Left renal cortex interstitium (tissue), 4 donors: ENCODE measurements at places on chromosomes 3 and 15.

DNA sequence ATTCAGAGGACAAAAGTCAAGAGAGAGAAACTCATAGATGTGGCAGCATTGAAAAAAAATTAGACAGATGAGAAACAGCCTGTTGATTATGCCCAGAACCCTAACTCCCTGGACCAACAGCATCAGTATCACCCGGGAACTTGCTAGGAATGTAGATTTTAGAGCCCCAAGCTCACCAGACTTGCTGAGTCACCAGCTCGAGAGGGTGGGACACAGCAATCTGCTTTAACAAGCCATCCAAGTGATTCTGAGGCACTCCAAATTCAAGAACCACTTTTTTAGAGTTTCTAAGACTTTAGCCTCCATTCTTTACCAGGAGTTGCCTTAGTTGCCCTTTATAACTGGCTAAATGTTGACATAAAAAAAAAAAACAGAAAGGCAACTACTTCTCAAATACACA, 70.9 kb downstream of the CGGBP1 start:
- DNase-seq: no peak

GRCh38 chr3:94643400-94643799, 580.5 kb downstream of the NSUN3 start:
- DNase-seq: no peak

DNA sequence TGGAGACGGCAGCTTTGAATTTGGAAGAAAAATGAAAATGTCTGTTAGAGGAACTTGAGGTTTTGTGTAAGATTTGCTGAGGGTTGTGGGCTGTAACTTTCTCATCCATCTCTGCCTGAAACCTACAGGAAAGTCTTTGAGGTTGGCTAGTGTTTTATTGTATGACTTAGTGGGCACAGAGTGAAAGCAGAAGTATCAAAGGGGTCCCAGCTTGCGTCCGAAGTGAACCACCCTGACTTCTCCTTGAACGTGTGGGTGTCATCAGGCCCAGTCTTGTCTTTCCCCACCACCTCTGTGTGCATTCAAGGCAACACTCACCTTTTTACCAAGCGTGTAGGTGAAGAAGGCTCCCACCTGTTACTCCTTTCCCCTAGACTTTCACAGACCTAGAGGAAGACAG, 682.1 kb upstream of the CFAP20DC start:
- no peak for DNase-seq

DNA sequence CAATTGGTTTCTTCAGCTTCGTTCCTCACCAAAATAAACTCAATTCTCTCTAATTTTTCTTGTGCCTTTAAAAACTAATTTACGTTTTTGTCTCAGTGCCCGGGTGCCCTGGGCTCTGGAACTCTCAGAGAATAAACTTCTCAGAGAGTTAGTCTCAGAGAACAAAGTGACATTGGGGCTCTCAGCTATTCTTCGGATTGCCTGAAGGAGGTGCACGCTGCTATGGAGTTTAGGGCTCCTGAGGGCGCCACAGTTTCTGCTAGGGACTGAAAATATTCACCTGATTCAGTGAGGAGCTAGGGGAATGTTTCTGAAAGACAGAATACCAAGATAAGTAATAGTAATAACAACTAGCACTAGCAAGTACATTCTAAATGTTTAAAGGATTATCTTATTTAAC, 22.7 kb downstream of the ZIC4 start:
- DNase-seq: no peak

DNA sequence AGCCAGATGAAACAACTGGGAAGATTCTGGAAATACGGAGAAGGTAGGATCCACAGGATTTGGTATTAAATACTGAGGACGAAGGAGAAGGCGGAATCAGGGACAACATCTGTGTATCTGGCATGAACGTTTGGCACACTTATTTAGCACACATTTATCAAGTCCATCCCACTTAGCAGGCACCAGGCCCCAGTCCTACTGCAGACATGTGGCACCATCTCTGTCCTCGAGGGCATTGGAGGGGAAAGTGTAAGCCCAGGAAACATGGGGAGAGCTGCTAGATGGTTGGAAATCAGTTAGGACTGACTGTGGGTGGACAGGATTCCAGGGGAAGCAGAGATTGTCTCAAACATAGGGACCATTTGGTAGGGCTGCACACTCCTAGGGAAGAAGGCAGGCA, 29.0 kb upstream of the LCTL start:
- no peak for DNase-seq

DNA sequence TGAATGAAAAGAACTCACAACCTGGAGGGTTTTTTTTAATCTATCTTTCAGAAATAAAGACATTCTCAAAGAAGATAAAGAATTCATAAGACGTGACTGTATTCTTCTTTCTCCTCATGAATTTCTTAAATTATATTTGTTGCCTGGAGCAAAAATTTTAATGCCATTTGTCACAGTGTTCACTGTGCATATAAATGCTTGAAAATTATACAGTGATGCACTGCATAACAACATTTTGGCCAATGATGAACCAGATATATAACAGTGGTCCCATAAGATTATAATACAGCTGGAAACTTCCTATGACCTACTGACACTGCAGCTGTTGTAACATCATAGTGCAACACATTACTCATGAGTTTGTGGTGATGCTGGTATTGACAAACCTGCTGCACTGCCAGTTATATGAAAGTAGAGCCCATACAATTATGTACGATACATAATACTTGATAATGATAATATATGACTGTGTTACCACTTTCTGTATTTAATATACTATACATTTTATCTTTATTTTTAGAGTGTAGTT, 67.3 kb downstream of the P2RY1 start:
- no peak for DNase-seq

GRCh38 chr3:55013145-55013925, 85.5 kb upstream of the LRTM1 start:
- DNase-seq: no peak

DNA sequence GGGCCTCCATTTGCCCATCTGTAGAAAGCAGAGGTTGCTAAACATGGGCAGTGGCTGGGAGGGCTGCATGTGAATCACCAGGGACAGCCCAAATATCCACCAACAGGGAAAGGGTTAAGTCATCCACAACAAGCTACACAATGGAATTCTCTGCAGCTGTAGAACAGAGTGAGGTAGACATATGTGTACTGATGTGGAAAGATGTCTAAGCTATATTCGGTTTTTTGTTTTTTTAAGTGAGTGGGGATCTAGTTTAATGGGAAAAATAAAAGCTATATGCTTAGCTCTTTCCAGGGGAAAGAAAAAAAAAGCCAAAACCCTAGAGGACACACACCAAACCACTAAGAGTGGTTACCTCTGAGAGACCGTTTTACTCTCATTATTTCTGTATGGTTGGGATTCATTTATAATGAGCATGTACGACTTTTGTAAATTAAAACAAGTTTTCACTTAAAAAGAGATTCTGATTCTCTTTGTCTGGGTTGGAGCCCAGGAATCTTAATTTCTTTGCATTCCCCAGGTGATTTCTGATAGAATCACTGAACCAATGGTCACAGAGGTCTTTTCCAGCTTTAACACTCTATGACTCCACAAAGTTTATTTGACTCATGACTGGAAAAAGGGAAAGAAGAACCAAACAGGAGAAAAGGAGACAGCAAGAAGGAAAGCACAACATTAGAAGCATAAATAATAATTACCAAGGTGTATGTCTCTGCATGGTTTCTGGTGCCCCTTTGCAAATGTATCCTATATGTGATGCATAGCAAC, 19.1 kb downstream of the CRABP1 start:
- DNase-seq: no peak

DNA sequence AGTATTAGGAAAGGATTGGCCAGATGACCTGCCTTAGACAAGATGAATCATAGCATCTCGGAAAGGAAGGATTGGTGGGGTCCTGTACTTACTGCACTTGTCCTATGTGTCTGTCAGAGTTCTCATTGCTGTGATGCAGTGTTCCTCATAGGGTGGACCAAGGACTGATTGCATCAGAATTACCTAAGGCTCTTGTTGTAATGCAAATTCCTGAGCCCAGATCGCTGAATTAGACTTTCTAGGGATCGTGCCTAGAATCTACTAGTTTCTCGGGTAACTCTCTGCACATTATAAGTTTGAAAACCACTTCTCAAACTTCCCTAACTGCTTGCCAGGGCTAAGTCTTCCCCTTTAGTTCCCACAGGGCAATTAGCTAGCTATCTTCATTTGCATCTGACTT, 74.9 kb upstream of the SKOR1 start:
- no peak for DNase-seq

DNA sequence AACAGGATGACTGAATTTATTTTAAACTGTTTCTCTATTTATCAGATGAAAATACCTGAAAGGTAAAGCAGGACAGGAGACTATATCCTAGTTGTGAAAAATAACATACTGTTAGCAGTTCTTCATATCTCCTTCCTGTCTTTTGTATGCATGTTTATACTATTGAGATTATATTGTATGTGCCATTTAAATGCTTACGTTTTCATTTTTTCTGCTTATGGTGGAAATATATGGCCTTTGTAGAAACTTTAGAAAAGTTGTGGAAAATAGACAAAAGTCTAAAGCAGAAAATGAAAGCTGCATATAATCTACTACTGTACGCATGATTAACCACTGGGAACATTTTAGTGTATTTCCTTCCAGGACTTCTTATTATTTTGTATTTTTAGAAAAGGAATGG, 2.1 kb upstream of the PPM1L start:
- no peak for DNase-seq

DNA sequence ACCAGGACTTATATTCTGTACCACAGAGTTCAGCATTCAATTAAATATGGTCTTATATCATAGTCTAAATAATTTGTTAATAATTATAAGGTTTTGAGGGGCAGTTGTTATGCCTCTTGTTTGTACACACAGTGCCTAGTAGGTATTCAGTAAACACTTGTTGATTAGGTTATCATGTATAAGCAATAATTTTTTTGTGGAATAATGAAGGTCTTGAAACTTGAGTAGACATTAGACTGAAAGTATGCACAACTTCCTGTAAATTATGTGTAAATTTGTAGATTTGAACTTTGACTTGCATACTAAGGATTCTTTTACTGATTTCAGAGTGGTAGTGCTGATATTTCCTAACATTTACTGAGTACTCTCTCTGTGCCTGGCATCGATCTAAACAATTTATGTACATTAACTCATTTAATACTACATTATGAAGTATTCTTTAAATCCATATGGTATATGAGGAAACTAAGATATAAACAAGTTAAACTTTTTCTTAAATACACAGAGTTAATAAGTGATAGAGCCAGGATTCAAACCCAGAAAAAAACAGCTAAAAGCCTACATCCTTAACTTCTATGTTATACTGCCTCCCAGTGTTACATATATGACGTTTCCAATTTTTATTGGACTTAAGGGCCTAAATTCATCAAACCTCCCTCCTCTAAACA, 65.1 kb downstream of the GLCE start:
- no peak for DNase-seq

GRCh38 chr3:133956353-133956752, 60.7 kb upstream of the RAB6B start:
- no peak for DNase-seq

DNA sequence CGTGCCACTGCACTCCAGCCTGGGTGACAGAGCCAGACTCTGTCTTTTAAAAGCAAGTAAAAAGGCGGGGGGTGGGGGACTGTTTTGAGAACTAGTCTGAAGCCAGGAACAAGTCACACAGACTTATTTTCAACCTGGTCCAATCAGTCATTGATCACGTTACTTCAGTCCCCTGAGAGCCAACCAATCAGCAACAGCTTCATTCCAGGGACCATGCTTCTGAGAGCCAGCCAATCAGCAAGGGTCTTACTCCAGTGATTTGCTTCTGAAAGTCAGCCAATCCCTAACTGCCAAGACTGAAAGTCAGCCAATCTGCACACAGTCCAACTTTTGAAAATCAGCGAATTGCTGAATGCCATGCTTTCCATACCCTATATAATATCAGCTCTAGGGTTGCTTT, 48.6 kb upstream of the C15orf39 start:
- no peak for DNase-seq

DNA sequence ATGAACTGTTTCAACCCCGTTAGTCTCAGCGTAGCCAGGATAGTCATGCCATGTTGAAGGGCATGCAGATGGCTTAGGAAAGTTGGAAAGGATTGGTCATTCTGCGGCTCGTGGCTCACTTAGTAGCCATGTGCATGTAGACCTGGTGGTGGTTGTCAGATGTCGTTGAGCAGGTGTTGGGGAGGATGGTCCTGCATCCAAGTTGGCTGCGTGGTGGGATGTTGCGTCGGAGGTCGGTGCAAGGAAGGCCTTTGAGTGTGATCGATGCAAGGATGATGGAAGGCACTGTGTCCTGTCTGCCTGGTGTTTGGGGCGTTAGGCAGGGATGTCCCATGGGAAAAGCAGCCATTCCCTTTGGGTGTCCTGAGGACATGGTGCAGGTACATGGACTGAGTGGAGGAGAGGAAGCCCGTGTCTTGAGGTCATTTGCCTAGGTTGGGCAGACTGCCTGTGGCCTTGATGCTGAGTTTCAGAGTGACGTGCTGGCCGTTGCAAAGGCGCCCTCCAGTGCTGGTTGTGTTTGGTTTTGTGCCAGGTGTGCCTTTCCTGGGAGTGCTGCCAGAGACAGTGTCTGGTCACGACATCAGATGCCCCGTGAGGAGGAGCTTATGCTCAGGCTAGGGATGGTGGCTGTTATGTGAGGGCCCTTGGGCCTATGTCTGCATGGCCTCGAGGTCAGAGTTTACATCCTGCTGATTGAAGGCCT, 103.4 kb downstream of the SNRPN start:
- DNase-seq: no peak

- DNase-seq: no peak
These were observed 871.2 kb downstream of the TUSC7 start for GRCh38 chr3:117580806-117581205.

GRCh38 chr3:150014782-150015181, 44.1 kb upstream of the PFN2 start:
- DNase-seq: no peak

DNA sequence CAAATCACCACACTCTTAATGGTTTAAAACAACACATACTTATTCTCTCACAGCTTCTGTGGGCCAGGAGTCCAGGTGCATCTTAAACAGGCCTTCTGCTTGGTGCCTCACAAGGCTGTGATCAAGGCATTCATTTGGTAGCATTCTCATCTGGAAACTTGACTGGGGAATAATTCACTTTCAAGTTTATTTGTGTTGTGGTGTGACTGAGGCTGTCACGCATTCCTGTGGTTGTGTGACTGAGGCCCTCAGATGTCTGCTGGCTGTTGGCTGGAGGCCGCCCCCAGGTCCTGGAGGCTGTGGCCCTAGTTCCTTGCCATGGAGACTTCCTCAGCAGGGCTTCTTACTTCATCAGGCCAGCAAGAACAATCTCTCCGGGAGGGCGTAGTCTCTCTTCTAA, 16.9 kb upstream of the FAM3D start:
- DNase-seq: no peak

DNA sequence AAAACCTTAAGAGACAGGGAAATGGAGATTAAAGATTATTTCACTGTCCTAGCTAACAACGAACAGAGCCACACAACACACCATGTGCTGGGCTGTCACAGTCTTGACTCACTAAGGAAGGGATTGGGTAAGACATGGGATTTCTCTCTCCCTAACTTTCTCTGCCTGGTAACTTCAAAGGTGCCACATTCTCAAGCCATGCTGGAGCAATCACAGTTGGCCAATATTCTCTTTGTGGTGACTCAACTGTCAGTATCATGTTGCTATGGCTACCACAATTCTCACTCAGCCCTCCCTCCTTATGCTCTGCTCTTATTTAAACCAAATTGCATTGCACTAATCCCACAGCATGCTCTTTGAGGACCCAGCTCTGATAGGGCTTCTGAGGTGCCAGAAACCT, 74.0 kb downstream of the OXNAD1 start:
- no peak for DNase-seq

GRCh38 chr15:90681480-90681879, 35.7 kb upstream of the BLM start:
- no peak for DNase-seq
